Stimulated activated naive CD4-positive, alpha-beta T cell (primary cell): ENCODE measurements at places on chromosomes 1 and 21.

DNA sequence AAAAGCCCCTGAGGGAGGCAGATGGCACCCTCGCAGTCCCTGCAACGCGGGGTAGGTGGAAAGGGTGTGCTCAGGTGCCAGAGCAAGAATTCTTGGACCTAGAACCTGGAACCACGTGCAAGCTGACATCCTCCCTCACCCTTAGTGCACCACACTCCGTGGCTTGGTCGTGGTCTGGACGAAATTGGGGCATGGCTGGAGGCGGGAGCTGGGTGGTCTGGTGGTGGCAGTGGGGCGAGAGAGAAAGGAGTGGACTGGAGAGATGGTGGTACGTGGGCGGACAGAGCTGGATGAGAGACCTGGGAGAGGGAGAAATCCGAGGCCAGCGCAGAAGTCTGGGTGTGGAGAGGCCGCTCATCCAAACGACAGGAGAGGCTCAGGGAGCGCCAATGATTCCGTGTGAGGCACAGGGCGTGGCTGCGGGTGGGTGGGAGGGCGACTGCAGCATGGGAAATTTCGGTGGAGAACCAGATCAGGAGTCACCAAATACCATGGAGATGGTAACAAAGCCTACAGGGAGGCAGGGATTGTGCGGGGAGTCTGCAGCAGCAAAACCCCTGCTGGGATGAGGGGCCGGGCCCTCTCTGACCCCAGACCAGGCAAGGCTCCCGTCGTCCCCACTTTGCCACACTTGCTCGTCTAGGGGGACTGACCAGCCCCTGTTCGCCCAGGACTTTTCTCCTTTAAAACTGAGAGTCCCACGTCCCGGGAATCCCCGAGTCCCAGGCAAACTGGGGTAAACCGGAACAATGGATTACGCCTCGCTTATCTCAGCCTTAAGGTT is 31.9 kb downstream of the CDCP2 start:
- no peak for DNase-seq

DNA sequence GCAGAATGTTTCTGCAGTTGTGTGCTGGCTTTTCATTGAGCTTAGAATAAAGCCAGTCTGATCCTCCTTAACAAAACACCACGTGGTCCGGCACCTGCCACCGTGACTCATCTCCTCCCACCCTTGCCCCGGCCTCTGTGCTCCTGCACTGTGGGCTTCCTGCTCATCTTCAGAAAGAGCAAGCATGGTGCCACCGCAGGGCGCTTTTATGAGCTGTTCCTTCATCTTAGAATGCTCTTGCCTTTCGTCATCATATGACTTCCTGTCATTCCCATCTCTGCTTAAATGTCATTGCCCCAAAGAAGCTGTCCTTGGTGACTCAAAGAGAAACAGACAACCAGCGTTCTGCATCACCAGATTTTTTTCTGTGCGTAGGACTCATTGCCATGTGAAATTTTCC is 117.8 kb downstream of the HHAT start:
- DNase-seq, result peak; percentile 62

DNA sequence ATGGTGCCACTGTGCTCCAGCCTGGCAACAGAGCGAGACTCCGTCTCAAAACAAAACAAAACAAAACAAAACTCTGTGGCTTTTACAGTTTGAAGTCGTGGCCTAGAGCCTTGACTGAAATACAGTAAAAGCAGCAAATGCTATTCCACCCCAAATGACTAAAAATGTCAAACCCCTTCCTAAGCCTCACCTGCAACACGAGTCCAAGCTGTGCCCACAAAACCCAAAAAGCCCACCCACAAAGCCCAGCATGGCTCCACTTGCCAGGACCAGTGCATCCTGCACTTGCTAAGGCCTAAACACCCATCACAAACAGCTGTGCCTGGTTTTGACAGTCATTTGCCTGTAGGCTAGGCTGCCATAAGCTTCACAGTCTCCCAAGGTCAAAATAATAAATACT is 21.3 kb downstream of the VAV3 start:
- no peak for DNase-seq

DNA sequence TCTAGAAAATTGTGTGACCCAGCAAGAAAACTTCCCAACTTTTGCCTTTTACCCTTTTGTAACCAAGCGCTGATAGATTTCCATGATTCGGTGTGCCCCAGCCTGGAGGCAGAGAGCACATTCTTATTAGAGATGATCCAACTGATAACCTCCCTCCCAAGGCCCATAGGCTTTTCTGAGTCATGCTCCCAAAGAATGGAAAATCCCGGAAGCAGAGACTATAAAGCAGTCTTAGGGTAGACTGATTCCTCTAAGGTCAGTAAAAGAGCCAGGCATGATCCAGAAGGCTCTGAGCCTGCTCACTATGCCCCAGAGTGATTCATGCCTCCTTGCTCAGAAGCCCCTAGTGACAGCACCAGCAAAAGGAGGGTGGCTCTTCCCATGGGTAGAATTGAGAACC is 4.3 kb downstream of the CAMK1G start:
- DNase-seq, result no peak

- no peak for DNase-seq
Observed at GRCh38 chr1:95197616-95198252, 36.3 kb upstream of the RWDD3 start.

- DNase-seq, result no peak
Observed at GRCh38 chr1:74811436-74812179, 78.7 kb downstream of the TYW3 start.

GRCh38 chr1:77319036-77319705 is 37.4 kb downstream of the AK5 start:
- DNase-seq, result no peak

DNA sequence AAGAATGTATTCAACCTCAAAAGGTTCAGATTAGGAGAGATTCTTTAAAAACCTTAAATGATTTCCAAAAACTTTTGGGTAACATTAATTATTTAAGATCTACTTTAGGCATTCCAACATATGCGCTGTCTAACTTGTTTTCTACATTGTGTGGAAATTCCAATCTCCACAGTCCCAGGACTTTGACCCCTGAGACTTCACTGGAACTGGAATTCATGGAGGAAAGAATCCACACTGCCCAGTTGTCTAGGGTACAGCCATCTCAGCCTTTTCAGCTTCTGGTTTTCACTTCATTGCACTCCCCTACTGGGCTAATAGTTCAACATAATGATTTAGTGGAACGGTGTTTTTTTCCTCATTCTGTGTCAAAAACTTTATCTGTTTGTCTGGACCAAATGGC is 161.5 kb downstream of the IER5 start:
- no peak for DNase-seq

GRCh38 chr1:207755846-207756693 is 4.2 kb downstream of the CD46 start:
- no peak for DNase-seq

GRCh38 chr1:151447696-151448095 is 11.6 kb downstream of the POGZ start:
- no peak for DNase-seq

GRCh38 chr1:91591175-91591974 is 90.7 kb downstream of the CDC7 start:
- no peak for DNase-seq

- DNase-seq, result no peak
Observed at GRCh38 chr1:157279138-157279801, 141.1 kb upstream of the ETV3 start.

DNA sequence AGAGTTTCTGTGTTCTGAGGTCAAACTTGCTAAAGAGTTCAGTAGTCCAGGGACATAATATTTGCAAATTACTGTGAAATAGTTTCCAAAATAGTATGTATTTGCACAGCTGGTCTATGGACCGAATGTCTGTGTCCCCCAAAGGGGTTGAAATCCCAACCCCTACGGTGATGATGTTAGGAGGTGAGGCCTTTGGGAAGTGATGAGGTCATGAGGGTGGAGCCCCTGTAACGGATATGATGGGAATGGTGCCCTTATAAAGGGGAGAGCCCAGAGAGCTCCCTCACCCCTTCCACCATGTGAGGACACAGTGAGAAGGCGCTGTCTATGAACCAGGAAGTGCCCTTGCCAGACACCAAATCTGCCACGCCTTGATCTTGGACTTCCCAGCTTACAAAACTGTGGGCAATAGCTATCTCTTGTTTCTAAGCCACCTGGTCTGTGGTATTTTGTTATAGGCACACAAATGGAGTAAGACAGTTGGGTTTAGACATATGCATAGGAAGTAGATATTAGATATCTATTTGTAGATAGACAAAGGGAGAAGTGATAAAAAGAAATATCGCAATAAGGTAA is 21.7 kb downstream of the RNF187 start:
- DNase-seq, result no peak

GRCh38 chr1:236168716-236169429 is 26.5 kb downstream of the GPR137B start:
- DNase-seq, result no peak

GRCh38 chr1:56967355-56967754 is 1.5 kb upstream of the C8B start:
- no peak for DNase-seq

DNA sequence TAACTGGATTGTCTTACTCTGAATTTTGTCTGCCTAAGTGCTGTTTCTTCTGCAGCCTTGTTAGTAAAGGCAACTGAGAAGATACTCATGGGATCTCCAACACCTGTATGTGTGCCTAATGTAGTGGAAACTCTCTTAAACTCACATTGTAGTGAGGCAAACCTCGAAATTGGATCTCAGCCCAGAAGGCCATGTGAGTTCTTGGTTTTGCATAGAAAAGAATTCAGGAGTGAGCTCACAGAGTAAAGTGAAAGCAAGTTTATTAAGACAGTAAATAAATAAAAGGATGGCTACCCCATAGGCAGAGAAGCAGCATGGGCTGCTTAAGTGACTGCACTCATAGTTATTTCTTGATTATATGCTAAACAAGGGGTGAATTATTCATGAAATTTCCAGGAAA is 1344.7 kb downstream of the NCAM2 start:
- DNase-seq, result no peak

DNA sequence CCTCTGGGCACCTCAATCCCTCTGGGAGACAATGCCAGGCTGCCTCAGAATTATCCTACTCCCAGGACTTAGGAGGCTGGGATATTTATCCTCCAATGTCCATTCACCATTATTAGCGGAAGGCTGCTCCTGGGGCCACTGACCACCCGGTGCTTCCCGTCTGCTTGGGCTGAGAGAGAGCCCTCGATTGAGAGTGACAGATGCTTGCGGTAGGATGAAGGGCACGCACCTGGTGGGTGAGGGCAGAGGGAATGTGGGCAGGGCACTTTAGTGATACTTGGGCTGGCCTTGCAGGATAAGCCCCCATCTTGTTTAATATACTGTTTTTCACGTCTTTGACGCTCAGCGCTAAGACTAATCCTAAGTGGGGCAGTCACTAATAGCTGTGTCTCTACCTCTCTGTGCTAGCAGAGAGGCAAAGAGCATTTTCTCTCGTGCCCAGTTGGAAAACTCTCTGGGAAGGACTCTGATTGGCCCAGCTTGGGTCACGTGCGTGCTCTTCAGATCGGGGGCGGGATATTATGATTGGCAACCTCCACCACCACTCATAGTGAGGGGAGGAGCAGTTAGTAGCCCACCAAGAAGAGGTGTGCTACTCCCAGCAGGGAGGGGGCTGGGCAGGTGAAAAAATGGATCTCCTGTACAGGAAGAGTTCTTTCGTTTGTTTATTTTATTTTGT is 10.6 kb upstream of the PARS2 start:
- no peak for DNase-seq

- no peak for DNase-seq
Observed at GRCh38 chr1:177966199-177966598, 3.7 kb downstream of the SEC16B start.

DNA sequence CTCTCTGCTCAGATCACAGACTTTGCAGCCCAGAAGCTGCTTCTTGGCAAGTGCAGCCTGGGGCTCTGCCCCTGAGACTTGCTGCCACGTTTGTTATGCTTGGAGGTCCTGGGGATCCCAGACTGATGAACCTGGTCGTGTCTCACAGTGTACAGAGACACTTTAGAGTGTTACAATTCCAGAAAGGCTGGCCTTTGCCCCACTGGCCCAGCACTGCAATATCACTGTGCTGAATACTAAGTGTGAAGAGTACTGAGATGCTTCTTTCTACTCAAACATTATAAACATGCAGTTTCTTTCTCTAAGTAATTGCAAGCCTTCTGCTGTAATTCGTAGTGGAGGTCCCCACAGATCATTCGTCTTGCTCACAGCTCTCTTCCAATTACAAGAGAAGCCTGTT is 133.2 kb downstream of the MAP3K21 start:
- DNase-seq, result no peak

GRCh38 chr1:90718411-90719329 is 1.6 kb upstream of the BARHL2 start:
- DNase-seq, result peak; percentile 18

GRCh38 chr21:15514073-15514946 is 215.5 kb upstream of the USP25 start:
- DNase-seq, result peak; percentile 33

- no peak for DNase-seq
Observed at GRCh38 chr21:19197950-19198349, 794.4 kb upstream of the TMPRSS15 start.

- no peak for DNase-seq
Observed at GRCh38 chr1:60564916-60565750, 491.6 kb upstream of the C1orf87 start.

DNA sequence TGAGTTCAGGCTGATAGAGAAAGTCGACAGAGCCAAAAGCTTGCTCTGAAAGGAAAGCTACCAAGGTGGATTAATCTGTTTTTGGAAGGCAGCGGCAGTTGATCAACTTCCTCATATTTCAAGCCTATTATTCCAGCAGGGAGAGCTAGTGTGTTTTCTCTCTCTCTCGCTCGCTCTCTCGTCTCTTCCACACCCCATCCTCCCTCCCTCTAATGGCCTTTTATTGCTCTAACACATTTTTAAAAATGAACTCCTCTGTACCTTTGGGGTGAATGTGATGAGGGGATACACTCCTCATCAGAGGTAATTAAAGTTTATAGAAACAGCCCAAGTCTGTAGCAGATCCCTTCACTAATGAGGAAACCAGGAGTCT is 126.4 kb downstream of the CLIC6 start:
- no peak for DNase-seq

DNA sequence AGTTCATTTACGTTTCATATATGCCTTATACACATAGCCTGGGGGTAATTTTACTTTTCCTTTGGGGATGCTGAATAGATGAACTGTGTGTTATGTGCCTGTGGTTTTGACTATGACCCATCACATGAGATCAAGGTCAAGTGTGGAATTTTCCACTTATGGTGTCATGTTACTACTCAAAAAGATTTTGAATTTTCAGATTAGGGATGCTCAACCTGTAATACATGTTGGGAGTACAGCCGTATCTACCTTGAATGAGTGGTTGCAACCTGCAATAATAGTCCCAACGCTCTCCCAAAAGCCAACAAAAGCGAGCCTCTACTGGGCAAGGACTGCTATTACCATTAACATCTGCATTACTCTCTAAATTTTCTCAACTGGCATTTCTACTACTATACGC is 68.5 kb upstream of the SDC3 start:
- DNase-seq, result no peak

DNA sequence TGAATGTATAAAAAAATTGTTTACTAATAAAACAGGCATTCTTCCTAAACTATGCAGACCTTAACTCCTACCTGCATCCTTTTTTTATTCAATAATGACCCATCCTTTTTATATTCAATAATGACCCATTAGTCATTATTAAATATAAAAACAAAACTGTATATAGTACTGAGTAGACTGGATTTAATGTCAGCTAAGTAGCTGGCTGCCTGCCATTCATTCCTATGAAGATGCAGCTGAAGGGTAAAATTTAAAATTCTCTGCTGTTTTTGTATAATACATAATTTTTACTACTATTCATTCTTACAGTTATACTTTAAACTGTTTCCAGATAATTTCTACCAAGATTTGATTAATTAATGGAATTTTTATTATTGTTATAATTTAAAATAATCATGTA is 79.3 kb downstream of the DENND1B start:
- no peak for DNase-seq
